ENCODE measurements at places on chromosomes 5 and 9.

DNA sequence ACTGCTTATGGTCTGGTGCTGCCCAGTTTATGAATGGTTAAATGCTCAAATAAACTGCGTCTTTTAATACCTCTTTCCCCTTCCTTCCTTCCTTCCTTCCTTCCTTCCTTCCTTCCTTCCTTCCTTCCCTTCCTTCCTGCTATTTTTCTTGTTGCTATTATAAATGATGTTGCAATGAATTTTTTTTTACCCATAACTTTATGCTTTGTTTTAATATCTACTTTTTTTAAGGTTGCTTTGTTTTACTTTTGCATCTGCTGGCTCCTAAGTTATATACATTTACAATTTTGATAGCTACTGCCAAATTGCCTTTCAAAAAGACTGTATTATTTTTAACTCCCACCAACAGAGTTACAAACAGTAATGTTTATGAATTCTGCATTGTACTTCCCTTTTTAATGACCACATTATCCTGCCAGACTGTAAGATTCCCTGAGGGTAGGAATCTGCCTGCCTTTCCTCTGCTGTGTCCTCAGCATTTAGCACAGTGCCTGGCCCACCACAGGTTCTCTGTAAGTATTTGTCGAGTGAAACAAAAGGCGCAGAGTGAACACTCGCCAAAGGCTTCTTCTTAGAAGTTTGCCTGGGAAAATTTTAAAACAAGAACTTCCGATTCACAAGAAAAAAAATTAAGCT, 36.9 kb downstream of the KIF4B start:
- no peak for DNase-seq

GRCh38 chr9:35350827-35351549, 138.9 kb upstream of the RUSC2 start:
- DNase-seq: no peak

DNA sequence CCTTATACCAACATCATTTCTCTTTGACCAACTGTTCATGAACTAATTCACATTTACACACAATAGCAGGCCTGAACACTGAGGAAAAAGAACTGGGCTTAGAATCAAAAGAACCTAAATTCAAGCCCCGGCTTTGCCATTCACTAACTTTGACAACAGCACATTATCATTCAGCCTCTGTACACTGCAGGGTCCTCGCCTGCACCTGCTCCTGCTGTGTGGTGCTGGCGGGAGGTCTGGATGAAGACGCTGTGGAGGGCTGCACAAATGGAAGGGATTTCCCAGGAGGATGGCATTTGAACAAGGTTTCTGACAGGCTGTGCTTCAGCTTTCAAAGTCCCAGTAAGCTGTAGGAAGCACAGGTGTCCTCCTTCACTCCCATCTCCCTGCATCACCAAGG, 151.2 kb downstream of the ZDHHC21 start:
- DNase-seq: no peak

DNA sequence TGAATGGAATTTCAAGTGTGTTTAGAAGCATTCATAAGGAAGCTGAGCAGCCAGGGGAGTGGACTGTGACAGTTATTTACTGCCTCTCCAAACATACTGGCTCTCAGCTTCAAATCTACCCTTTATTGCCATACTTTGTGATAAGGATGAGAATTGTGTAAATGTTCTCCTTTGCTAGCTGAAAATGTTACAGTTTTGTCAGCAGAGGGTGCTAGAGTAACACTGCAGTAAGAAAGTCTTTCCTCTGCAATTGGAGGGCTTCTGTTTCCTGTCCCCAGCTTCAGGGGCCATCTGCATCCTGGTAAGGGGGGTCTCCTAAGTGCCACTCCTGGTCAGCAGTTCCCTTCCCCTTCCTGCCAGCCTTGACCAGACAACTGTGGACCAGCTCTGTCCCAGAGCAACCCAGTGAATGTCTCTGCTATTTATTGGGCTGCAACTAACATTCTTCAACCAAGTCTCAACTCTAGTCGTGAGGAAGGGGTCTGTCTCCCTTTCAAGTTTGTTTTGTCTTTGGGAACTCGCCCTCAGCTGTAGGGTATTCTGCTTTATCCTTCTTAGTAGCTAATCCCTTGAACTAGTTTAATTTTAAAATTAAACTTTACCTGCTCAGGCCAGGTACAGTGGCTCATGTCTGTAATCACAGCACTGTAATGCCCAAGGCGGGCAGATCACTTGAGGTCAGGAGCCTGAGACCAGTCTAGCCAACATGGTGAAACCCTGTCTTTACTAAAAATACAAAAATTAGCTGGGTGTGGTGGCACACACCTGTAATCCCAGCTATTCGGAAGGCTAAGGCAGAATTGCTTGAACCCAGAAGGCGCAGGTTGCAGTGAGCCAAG, 45.3 kb downstream of the RAPGEF6 start:
- DNase-seq: peak; percentile 65

- DNase-seq: no peak
These were observed at the start of gene GLT6D1 for GRCh38 chr9:135639196-135639595. GLT6D1 (minus strand) TSS chr9:135639540; CDS start chr9:135639187, 353 bp downstream.

All from AG08395 (cell line).